Keratinocyte (primary cell): ENCODE measurements at places on chromosomes 7 and 10. TPM values are rescaled to one million over a fixed set of nuclear protein-coding genes. Genes with fewer than 3 reads are reported as not detected.

GRCh38 chr7:74572301-74572979 lies 85.1 kb upstream of the GTF2I start:
- no peak overlapping the region for H3K27ac ChIP-seq
- no peaks in the 10 kb centered on the region for H3K27me3 ChIP-seq
- H3K36me3 ChIP-seq: no peaks in the 10 kb centered on the region
- peaks cover 17% of the 10 kb centered on the region for H3K4me1 ChIP-seq
- no peak overlapping the region for H3K4me3 ChIP-seq

DNA sequence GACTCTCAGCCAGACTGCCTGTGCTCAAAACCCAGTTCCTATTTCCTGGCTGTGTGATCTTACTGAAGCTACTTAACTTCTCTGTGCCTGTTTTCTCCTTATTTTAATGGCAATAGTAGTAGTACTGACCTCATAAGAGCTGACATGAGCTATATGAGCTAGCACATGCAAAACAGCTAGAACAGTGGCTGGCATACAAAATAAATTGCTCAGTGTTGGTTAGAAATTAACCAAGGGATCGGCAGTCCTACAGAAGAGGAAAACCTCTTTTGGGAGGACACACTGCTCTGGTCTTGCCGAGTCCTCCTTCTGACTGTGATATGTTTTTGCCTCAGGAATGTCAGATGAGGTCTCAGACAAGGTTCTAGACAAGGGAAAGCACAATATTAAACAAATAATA lies 322.6 kb downstream of the GRM8 start:
- H3K27ac ChIP-seq: no peak overlapping the region
- no peaks in the 10 kb centered on the region for H3K27me3 ChIP-seq
- no peaks in the 10 kb centered on the region for H3K4me1 ChIP-seq
- H3K36me3 ChIP-seq: no peaks in the 10 kb centered on the region
- DNase-seq: no peak
- no peak overlapping the region for H3K4me3 ChIP-seq

GRCh38 chr10:129963641-129964501 lies at the start of gene EBF3:
TSS of gene EBF3 (minus strand) at chr10:129964274. CDS start at chr10:129963768, 506 bp downstream.
- no peak for DNase-seq
- peaks cover 97% of the 10 kb centered on the region for H3K27me3 ChIP-seq
- H3K36me3 ChIP-seq: no peaks in the 10 kb centered on the region
- H3K27ac ChIP-seq: no peak within 1 kb of the TSS
- H3K4me3 ChIP-seq: peak within 1 kb of the TSS; percentile 33

DNA sequence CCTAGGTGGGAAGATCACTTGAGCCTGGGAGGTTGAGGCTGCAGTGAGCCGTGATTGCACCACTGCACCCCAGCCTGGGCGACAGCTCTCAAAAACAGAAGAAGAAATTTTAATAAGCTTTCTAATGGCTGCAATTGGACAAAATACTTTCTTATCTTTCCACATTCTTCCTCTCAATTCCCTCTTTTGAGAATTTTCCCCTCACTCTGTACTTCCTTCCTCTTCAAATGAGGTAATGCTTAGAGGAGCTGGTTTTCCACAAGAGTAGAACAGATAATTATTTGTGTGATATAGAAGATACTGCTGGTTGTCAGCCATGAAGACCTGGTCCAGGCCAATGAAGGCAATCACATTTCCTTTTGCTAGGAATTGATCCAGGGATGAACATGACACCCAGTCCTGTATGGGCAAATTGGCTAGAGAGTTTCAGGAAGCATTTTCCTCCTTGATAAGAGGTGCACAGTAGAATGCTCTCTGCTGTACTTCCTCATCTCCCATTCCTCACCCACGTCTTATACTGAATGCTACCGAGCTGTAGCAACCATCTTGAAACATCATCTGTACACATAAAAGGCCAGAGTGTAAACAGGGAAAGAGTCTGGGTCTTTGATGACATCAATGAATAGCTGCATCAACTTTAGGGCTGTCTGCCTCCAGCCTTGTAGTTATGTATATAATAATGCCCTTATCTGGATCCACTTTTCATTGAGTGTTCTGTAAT lies 103.9 kb downstream of the CDK6 start:
- DNase-seq: no peak
- H3K36me3 ChIP-seq: peaks cover 9% of the 10 kb centered on the region
- peak overlapping the region; percentile 10 for H3K27ac ChIP-seq
- H3K4me1 ChIP-seq: peaks cover 38% of the 10 kb centered on the region
- H3K27me3 ChIP-seq: no peaks in the 10 kb centered on the region

DNA sequence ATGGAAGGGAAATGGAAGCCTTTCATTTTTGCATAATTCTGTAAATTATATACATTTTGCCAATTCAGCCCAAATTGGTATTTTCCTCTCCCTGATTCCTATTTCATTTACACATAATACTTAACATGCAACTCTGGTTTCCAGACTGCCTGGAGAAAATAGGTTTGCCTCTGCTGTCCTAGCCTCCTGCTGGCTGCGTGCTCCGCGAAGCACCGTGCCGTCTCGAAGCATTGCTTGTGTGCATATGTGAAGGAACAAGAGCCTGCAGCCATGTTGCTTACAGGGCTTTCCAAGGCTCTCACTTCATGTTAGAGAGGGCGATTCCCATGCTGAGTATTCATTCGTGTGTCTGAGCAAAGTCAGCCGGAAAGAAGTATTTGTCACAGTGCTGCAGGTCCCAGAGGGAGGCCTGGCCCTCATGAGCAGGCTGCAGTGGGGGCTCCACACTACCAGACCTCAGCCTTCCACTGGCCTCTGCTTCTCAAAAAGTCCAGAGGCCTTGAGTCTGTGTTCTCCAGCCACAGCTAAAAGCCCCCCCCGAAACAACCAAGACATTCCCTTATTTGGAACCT lies 66.5 kb downstream of the CLRN3 start:
- DNase-seq: no peak
- no peaks in the 10 kb centered on the region for H3K4me1 ChIP-seq
- H3K27ac ChIP-seq: no peak overlapping the region

- no peak for DNase-seq
- H3K36me3 ChIP-seq: no peaks in the 10 kb centered on the region
- H3K4me1 ChIP-seq: no peaks in the 10 kb centered on the region
- no peaks in the 10 kb centered on the region for H3K27me3 ChIP-seq
These were observed 164.4 kb downstream of the SH2D4B start for GRCh38 chr10:80702143-80702542.

GRCh38 chr10:79146611-79147130 lies 77.9 kb downstream of the ZMIZ1 start:
- peaks cover 47% of the 10 kb centered on the region for H3K4me1 ChIP-seq
- no peak for DNase-seq
- H3K36me3 ChIP-seq: peaks cover 3% of the 10 kb centered on the region
- H3K27ac ChIP-seq: no peak overlapping the region
- H3K4me3 ChIP-seq: no peak overlapping the region
- no peaks in the 10 kb centered on the region for H3K27me3 ChIP-seq

GRCh38 chr10:130353928-130354572 lies 217.9 kb downstream of the GLRX3 start:
- no peak for DNase-seq
- no peaks in the 10 kb centered on the region for H3K4me1 ChIP-seq
- H3K27ac ChIP-seq: no peak overlapping the region
- H3K27me3 ChIP-seq: no peaks in the 10 kb centered on the region
- H3K4me3 ChIP-seq: no peak overlapping the region

DNA sequence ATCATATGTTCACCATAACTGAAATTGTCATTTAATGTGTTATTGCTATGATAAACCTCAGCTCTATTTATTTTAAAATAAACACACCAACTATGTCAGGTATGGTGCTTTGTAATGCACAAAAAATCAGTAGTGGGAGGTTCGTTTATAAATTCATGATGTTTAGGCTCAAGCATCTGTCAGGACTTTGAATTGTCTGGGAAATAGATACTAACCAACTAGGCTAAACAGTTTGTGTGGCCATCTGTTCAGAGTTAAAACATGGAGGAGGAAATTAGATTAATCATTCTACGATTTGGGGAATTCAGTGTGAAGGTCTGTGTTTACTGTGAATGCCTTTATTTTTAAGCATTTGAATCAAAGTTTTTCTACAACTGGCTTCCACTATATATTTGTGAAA lies 212.6 kb upstream of the FZD8 start:
- no peak overlapping the region for H3K4me3 ChIP-seq
- H3K4me1 ChIP-seq: no peaks in the 10 kb centered on the region
- no peaks in the 10 kb centered on the region for H3K36me3 ChIP-seq
- H3K27ac ChIP-seq: no peak overlapping the region
- no peak for DNase-seq

DNA sequence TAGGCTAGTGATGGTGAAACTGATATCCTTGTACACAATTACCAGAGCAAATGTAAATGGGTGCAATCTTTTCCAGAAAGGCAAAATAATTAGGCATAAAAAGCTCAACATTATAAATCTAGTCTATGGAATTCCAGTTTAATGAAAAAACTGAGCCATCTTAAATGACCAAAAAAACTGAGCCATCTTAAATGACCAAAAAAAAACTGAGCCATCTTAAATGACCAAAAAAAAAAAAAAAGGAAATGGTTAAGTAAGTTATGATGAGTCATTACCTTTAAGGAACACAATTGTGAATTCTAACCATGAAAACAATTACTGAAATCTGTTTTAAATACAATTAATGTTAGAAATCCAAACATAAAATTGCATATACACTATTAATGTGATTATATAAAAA lies 25.3 kb downstream of the USP6NL start:
- no peak overlapping the region for H3K4me3 ChIP-seq
- H3K27me3 ChIP-seq: no peaks in the 10 kb centered on the region
- no peak overlapping the region for H3K27ac ChIP-seq
- no peaks in the 10 kb centered on the region for H3K36me3 ChIP-seq

DNA sequence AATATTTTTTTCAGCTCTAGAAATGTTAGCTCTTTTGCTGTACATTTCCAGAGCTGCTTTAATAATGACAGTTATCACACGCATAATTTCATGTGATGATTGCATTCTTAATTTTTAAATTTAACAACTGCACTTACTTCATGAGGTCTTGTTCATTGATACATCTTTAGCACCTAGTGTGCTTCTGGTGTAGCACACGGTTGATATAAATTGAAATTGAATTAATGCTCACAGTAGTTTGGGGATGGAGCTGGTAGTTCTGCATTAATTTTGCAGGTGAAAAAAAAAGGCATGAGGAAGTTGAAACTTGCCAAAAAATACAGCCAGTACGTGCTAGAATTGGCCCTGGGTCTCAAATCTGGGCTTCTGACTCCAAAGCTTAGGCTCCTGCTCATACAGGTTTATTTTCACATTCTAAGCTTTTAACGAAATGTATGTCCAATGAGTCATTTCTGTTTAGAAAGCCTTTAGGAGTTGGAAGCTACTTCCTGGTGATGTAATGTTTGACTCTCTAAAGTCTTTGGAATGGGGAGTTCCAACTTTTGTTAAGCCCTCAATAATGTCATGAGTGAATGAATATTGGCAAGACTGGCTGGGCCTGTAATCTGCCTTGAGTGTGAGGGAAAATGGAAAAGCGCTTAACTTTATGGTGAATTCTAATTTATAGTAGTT lies 62.5 kb downstream of the DAGLB start:
- peak; percentile 84 for DNase-seq
- H3K27ac ChIP-seq: peak overlapping the region; percentile 88
- H3K27me3 ChIP-seq: no peaks in the 10 kb centered on the region
- H3K4me1 ChIP-seq: peaks cover 59% of the 10 kb centered on the region
- peaks cover 7% of the 10 kb centered on the region for H3K36me3 ChIP-seq

FMC1 gene
- 7.1 to 7.8 TPM (median 7.4 TPM) in 3 replicates for polyA plus RNA-seq

XPNPEP1 gene
- 96.2 to 171 TPM (median 154 TPM) in 3 replicates for polyA plus RNA-seq

TMEM243 gene
- 13.3 to 30.6 TPM (median 16.2 TPM) in 3 replicates for polyA plus RNA-seq

CTBP2 gene
- 64.4 to 116 TPM (median 76.0 TPM) in 3 replicates for polyA plus RNA-seq

ELFN1 gene
- 0.03 to 0.36 TPM in 2 of 3 replicates, not detected in the other for polyA plus RNA-seq
